ENCODE measurements at places on chromosomes 12 and 14. TPM values are rescaled to one million over a fixed set of nuclear protein-coding genes. Genes with fewer than 3 reads are reported as not detected.

The NUAK1 gene
- total RNA-seq, result 60.6 TPM

The FAIM2 gene
- total RNA-seq, result not detected

GRCh38 chr14:50762931-50763300 lies 68.0 kb downstream of the NIN start:
- DNase-seq, result no peak

- no peak for DNase-seq
Observed at GRCh38 chr12:32821710-32822109, 66.0 kb upstream of the YARS2 start.

DNA sequence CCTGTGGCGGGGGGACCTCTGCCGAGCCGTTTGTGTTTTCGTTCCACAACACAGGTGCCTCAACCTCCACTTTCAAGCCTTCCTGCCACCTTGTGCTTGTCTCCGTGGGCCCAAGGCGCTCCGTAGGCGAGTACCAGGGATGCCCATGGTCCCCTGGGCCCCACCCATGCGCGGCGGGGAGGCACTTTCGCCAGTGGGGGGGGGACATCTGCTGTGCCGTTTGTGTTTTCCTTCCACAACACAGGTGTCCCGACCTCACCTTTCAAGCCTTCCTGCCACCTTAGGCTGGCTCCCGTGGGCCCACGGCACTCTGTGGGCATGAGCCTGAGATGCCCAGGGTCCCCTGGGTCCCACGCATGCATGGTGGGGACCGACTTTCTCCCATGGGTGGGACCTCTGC lies 335.9 kb downstream of the ALG10 start:
- no peak for DNase-seq

DNA sequence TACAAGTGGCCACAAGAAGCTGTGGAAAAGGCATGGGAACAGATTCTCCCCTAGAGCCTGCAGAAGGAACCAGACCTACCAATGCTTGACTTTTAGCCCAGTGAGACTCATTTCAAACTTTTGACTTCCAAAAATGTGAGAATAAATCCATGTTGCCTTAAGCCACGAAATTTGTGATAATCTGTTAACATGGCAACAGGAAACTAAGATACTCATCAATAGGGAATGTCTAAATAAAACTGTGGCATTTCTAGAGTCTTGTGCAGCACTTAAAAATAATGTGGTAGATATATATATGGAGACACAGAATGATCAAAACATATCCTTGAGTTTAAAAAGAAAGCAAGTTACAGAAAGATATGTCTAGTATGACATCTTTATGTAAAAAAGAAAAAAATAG lies 12.0 kb downstream of the HECTD4 start:
- no peak for DNase-seq

GRCh38 chr14:91354221-91354916 lies 63.3 kb downstream of the CCDC88C start:
- DNase-seq, result no peak

DNA sequence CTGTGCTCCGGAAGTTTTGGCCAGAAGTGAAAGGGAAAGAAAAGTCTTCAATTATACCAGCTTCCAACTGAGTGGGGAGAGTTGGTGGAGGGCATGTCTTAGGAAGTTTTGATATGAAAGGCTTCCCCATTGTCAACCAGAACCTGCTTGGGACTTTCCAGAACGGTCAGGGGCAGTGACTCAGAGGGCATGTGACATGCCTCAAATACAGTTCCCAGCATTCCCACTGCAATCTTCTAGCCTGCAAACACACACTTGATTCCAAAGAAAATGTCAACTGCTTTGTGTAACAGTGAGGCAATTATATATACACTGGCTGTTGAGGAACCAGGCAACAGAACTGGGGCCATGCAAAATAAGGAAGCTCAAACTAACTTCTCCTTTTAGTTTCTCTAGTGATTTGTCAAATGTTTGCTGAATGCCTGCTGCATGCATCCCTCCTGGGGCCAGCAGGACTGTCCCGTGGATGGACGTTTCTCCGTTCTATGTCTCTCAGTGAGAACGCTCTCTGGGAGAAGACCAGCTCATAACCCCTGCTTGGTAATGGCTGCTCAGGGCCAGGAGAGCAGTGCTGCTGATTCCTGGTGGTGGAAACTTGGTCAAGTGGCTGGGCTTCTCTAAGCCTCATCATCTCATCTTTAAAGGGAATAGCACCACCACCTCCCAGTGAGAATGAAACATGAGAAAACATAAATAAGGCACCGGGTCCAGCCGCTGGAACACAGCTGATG lies 18.3 kb downstream of the SLC25A47 start:
- DNase-seq, result peak; percentile 83

- DNase-seq, result no peak
Observed at GRCh38 chr12:4220536-4221257, 52.9 kb upstream of the CCND2 start.
